Small intestine (tissue), 16 donors: ENCODE measurements at places on chromosomes 1 and 21.

DNA sequence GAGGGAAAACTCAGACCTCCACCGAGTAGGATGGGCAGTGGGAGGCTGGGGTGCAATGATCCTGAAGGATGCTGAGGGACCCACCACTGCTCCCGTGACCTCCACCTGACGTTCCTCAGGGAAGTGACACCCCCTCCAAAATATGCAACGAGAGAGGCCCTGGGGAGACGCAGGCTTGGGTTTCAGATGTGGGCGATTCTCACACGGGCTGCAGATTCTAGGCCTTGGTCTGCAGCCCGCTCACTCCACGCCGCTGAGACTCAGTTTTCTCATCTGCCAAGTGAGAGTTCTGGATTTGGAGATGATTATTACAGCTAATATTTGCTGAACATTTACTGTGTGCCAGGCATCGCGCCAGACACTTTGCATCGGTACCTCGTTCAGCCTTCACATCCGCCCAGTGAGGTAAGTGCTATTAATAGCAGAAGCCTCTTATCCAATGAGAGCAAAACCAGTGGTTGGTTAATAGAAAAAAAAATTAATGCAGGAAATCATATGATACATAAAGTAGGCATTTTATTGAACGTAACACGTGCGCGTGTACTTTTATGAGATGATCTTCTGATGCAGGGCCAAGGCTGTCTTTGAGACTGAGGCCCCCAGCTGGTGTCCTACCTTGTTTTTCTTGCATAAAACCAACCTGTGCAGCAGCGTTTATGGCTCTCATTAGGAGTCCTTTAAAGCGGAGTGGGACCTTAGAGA lies 102.0 kb upstream of the RUNX3 start:
- no peak for DNase-seq

GRCh38 chr1:13900583-13900982 lies 200.6 kb downstream of the PRDM2 start:
- DNase-seq, result no peak

DNA sequence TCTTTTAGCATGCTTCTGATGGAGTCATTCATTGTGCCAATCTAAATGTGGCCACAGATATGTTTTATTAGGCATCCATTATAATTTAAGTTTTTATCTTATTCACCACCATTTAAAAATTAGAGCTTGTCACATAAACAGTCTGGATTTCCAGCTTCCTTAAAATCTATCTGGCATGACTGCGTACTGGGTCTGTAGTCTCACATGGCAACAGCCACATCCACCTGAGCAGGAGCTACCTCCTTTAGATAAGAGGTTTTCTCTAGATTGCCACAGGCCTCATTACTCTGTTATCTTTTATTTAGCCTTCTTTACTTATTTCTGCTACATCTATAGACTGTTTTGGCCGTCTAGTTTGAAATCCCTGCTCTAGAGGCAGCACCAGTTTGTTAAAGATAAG lies 29.1 kb downstream of the B3GALT2 start:
- DNase-seq, result no peak

GRCh38 chr1:2237773-2238172 lies 9.7 kb downstream of the SKI start:
- no peak for DNase-seq

- DNase-seq, result no peak
Measured at GRCh38 chr1:51295926-51296325, 34.4 kb downstream of the TTC39A start.

GRCh38 chr1:112701227-112702066 lies 5.5 kb downstream of the RHOC start:
- no peak for DNase-seq

GRCh38 chr1:246005067-246005466 lies 502.0 kb downstream of the SMYD3 start:
- no peak for DNase-seq

- DNase-seq, result peak; percentile 59
Measured at GRCh38 chr1:87331365-87332241, 2.9 kb downstream of the LMO4 start.

DNA sequence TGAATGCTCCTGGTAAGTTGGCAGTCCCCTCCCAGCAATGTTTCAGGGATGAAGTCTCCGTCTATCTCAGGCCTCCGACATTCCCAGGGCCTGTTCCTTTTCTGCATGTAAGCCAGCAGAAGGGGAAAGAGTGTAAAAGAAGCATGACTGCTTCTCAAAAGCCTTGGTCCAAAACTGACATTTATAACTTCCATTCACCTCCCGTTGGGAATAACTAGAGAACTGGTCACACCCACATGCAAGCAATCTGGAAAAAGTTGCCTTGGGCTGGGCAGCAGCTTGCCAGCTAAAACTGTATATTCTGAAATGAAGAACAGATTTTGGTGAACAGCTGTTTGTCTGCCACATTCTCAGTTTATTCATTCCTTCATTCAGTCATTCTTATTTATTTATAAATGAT lies 24.2 kb upstream of the NPL start:
- no peak for DNase-seq

GRCh38 chr1:145879775-145880174 lies 5.9 kb downstream of the ANKRD35 start:
- no peak for DNase-seq

DNA sequence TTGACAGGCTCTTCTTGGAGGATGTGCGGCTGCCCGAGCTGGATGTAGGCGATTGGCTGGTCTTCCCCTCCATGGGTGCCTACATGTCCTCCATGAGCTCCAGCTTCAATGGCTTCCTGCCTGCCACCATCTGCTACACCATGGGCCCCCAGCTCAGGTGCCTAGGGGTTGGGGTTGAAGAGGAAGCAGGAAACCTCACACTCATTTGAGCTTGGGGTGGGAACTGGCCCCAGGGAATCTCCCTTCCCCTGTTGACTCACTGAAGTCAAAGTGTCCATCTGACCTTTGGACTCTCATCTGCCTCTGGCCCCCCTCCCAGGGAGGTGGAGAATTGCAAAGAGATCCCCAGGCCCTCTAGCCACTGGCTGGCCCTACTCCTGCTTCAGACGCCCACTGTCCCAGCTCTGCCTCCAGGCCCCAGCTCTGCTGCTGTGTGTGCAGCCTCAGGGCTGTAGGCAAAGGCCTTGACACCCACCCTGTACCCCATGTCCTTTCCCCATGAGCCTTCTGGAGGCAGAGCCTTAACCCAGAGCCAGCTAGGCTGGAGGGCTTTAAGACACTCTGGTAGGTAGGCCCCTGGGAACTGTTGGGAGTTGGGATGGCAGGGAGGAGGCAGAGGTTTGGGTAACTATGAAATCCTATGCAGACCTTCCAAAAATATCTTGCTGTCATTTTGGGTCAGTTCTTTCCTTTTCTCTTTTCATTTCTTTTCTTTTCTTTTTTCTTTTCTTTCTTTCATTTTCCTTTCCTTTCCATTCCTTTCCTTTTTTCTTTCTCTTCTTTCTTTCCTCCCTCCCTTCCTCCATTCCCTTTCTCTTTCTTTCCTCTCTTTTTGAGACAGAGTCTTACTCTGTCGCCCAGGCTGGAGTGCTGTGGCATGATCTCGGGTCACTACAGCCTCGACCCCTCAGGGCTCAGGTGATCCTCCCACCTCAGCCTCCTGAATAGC lies 66.9 kb upstream of the TINAGL1 start:
- DNase-seq, result peak; percentile 83

GRCh38 chr1:232422898-232423297 lies 207.0 kb downstream of the SIPA1L2 start:
- no peak for DNase-seq

- DNase-seq, result no peak
Measured at GRCh38 chr1:70455291-70455690, 44.2 kb downstream of the CTH start.

GRCh38 chr21:42423197-42423675 lies 19.5 kb downstream of the UBASH3A start:
- DNase-seq, result no peak

DNA sequence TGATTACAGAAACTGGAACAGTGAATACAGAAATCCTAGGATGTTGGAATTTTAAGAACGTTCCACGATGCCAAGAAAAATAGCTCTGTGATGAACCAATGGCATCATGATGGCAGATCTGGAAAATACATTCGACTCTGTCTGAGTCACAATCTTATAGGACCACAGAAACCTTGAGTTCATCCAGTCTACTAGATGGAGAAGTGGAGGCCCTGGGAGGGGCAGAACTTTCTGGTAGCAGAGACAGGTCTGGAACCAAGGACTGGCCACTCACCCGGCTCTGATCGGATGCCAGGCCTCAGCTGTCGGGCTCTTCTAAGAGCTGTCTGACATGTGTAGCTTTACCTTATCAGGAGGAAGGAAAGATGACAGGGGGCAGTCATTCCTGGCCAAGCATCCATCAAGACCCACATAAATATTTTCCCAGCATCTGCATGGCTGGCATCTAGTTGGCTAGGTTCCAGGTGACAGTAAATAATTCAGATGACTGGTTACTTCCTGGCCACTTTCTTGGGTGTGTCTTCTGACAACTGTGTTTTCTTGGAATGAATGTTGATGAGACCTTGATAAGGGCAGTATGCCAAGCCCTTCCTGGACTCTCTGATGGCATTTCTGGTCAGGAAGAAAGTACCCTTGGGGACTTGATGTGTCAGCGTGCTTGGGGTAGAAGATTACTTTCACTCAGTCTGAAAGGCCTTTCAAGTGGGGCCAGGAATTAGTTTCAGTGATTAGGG lies 72.6 kb upstream of the TRABD2B start:
- peak; percentile 48 for DNase-seq

GRCh38 chr1:17440074-17440826 lies 773 bp upstream of the RCC2 start:
- DNase-seq, result peak; percentile 16

DNA sequence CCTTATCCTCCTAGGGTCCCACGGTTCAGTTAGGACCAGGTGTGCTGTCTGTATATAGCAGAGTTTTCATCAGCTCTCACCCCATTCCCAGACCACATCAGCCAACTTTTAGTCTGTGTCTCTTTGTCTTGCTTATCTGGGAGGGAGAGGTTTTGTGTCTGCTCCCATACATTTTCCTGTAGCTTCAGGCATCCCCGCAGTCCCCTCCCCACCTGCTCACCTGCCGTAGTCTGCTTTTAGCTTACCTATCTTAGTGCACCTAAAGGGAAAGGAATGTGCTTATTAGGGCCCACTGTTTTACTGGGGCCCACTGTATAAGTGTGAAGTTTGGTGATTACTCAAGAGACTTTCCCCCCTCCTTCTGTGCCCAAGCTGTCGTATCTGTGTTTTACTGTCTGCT lies 225.1 kb downstream of the PLA2G4A start:
- no peak for DNase-seq

GRCh38 chr1:96996001-96996400 lies 274.4 kb downstream of the PTBP2 start:
- DNase-seq, result no peak
